ENCODE measurements at places on chromosomes 4 and X.

DNA sequence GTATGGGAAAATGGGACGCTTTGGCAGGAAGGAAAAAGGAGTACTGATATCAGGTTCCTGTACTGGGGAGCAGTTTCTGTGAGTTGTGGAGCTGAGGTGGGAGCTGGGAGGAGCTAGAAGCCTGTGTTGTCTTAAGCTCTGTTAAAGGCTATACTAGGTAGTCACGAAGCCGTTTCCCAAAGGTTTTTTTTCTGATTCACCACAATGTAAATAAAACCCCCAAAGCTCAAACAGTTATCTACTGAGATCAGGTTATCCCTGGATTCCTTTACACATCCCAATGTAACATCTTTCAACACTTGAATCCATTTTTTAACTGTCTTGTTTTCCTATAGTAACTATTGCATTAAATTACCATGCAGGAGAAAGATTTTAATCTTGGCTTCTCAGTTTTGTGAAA, 297.4 kb upstream of the SFRP2 start:
- DNase-seq = no peak

DNA sequence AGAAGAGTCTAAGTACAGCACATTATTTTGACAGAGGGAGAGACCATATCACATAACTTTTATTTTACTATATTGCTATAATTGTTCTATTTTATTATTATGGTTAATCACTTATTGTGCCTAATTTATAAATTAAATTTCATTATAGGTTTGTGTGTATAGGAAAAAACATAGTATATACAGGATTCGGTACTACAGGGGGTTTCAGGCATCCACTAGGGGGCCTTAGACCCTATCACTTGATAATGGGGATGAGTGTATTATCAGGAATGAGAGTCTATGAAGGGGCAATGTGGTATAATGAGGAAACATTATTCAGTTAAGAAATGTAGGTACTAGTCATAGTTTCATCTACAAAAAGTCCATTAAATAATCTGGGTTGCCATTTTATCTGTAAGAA, 833.1 kb downstream of the C4orf33 start:
- no peak for DNase-seq

DNA sequence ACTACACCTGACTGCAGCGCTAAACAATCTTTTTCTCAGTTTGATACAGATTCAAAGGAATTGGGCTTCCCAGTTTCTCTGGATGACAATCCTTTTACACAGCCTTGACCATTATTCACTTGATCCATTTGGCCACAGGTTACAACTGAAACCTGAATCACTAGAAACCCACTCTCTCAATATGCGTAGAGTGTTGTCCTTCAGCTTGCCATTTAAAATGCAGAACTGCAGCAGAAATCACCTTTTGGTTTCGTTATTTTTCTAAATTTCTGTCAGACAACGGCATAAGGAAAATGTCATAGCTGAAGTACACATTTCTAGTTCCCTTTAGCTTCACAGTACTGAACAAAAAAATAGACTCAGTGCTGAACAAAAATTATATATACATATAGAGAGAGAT, 255.8 kb upstream of the TENM3 start:
- no peak for DNase-seq

DNA sequence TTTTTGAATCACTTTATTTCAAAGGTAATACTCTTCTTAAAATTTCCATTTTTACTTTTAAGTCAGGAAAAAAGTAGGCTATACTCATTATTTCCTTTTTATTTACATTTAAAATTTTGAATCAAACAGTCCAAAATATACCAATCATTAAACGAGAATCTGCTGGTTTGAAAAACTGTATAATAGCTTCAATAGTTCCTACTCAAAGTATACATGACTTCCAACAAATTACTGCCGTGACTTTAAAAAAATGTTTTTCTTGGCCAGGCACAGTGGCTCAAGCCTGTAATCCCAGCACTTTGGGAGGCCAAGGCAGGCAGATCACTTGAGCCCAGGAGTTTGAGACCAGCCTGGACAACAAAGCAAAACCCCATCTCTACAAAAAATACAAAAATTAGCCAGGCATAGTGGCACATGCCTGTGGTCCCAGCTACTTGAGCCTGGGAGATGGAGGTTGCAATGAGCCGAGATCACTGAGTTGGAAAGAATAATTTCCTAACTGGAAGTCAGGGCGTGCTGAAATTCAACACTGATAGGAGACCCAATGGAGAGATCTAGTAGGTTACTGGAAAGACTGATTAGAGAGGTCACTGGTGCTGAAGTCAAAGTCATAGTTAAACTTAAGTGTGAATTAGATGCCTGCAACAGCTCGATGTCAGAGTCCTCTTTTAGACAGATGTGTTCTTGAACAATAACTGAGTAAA, 9.0 kb downstream of the KLHL8 start:
- DNase-seq = no peak

- no peak for DNase-seq
Observed at GRCh38 chrX:119505945-119506344, 37.7 kb downstream of the SLC25A5 start.

- no peak for DNase-seq
Observed at GRCh38 chr4:59960143-59960542, 1240.0 kb upstream of the ADGRL3 start.

GRCh38 chrX:110759785-110760184, 35.8 kb downstream of the CHRDL1 start:
- no peak for DNase-seq

DNA sequence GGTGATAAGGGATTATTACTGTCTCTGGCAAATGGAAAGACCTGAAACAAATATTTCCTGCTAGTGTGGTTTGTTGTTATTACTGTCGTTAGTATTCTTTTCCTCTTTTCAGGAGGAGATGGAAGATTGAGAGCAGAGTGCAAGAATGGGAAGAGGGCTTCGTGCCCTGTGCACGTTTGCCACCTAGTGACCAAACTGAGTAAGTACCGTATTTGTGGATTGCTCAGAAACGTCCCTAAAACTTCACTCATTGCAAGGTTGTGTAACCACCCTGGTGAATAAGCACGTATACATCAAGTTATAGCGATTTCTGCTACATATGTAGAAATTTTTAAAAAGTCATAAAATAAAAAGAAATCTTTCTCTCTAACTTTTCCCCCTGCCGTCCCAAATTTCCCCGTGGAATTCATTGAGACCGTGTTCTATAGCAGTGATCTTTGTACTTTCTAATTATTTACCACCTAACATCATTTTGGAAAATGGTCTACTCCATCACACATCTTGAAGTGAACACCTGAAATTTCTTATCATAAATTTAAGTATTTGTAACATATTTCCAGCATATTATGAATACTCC, 24.3 kb downstream of the LINC00632 start:
- peak; percentile 46 for DNase-seq

DNA sequence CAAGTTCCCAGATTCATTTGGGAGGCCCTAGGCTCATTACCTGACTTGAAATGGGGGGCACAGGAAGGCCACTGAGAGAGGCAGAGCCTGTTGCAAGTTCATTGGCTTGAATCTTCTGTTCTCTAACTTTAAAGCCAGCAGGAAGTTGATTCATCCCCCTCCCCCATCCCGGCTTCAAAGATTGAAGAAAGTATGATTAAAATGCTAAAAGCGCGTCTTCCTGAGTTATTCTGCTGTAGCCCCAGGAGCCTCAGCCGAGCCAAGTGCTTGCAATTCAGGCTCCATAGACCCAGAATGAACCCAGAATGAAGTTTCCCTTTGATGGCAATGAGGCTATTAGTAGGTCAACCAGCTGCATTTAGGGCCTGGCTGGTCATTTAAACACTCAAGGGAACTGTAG, 14.7 kb downstream of the CHST7 start:
- no peak for DNase-seq

GRCh38 chrX:21975812-21976211, 35.3 kb downstream of the SMS start:
- no peak for DNase-seq

DNA sequence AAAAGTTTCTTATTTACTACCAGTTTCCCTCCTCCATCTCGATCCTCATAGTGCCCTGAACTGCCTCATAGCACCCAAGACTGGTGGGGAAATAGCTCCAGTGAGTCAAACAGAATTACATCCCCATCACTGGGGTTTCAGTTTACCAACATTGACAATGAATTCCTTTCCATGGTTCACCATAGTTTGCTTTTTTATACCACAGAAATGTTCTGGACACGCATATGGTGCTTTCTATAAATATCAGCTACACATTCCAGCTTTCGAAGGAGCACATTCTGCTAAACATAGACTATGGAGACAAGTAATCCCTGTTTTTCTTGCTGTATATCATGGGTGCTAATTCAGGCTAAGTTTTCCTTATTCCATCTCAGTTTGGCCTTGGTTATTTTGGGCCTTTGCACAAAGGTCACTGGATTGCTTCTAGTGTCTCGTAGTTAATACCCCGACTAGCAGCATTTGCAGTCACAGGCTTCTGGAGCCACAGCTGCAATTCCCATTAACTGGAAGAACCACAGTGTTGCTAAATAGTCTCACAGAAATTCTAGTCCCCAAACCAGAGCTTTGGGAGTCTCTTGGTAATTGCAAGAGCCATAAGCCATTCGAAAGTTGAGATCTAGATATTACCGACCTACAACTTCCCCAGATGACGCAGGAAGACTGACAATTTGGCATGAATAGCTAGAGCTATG, 53.4 kb upstream of the TRPC3 start:
- no peak for DNase-seq

GRCh38 chrX:122055460-122055859, 1008.0 kb downstream of the GLUD2 start:
- no peak for DNase-seq

DNA sequence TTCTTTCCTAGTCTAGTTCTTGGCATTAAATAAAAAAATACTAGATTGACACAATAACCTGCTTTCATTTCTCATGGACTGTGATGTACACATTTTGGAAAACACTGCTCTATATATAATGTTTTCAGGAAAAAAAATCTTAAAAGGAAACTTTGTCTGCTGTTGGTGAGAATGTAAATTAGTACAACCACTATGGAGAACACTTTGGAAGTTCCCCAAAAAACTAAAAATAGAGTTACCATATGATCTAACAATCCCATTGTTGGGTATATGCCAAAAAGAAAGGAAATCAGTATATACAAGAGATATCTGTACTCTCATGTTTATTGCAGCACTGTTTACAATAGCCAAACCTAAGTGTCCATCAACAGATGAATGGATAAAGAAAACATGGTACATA, 202.3 kb downstream of the PPP3CA start:
- DNase-seq = no peak

GRCh38 chr4:42234817-42235216, 82.4 kb upstream of the BEND4 start:
- DNase-seq = no peak

Measured in MM.1S (cell line).